Activated T-cell treated with anti-CD3 and anti-CD28 coated beads, Interleukin-2, amount 50 U/mL, for 1 hour (primary cell): ENCODE measurements at places on chromosomes 4 and X.

DNA sequence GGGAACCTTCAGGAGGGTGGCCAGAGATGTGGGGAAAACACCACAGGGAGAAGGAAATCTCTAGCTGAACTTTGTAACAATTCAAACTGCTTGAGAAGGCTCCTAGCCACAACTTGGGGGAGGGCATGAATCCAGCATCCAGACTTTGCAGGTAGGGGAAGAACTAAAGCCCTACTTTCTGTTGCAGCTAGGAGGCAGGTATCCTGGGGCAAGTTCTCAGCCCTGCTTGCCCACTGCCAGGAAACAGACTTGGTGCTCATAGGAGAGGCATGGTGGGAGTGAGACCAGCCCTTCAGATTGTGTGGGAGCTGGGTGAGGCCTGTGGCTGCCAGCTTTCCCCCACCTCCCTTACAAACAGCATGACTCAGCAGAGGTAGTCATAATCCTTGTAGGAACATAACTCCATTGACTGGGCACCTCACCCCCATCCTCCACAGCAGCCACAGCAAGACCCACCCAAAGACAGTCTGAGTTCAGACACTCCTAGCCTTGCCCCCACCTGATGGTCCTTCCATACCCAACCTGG is 209.5 kb upstream of the CPEB2 start:
- no peak for DNase-seq

- DNase-seq, result no peak
Measured at GRCh38 chr4:134663742-134664141, 462.2 kb upstream of the PABPC4L start.

GRCh38 chrX:68710870-68711576 is 63.6 kb downstream of the STARD8 start:
- no peak for DNase-seq

DNA sequence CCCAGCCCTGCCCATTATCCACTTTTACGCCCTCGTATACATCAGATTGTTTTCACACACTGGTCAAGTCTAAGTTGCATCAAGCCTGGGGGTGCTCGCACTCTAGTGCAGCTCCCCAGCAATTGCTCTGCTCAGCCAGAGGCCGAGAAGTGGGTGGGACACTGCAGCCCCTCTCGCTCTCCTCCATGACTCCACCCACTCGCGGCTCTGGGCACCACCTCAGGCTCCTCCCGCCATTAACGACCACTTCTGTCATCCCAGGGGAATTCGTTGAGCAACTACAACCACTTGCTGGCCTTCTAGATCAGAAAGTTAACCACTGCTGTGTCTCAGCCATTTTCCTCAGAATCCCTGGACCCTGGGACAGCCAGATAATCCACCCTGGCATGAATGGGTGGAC is 53.6 kb downstream of the ETNPPL start:
- no peak for DNase-seq

- no peak for DNase-seq
Measured at GRCh38 chrX:136802515-136802914, 21.8 kb upstream of the ARHGEF6 start.

- no peak for DNase-seq
Measured at GRCh38 chrX:53695946-53696549, 9.5 kb upstream of the HUWE1 start.

DNA sequence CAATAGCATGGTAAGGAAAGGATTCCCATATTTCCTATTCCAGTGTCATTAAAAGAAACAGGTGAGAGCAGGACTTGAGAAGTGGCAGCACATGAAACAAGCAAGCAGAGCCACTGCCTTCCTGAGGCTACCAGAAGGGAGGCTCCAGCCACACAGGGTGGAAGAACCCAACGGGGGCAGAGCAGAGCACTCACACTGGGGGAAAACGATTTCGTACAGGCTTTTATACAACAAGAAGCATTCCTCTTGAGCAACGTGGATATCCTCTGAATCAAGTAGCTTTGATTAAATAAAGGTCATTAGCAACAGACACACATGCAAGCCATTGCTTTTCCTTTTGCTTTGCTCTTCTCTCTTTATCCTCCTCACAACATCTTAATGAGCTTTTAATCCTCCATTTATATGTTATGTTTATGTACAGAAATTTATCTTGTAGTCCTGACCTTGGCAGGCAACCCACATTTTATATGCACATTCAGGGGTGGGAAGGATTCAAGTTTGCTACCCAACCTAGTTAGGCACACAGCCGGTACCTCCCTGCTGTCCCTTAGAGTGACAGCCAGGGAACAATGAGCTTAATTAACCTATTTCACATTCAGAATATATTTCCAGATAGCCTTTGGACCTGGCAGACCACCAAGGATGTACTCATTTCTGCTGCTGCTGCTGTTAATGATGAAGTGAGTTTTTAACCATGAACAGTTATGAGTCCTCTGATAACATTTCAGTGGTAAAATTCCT is 202.1 kb downstream of the ARHGAP24 start:
- DNase-seq, result no peak

DNA sequence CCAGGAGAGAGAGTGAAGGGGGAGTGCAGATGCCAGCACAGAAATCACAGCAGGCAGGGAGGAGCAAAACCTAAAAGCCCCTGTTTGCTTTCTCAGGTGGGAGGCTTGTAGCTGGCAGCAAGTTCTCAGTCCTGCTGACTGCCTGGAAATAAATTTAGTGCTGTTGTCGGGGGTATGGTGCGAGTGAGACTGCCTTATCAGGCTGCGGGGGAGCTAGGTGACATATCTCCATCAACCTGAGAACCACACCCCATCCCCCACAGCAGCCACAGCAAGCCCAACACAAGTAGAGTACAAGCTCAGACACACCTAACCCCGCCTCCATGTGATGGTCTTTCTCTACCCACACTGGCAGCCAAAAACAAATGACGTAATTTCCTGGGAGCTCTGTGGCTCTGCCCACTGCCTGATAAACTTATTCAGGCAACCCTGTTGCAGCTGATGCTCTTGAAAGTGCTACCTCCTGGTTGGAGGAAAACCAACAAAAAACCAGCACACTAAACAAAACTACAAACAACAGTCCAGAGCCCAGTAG is 953.4 kb upstream of the NDST4 start:
- no peak for DNase-seq

DNA sequence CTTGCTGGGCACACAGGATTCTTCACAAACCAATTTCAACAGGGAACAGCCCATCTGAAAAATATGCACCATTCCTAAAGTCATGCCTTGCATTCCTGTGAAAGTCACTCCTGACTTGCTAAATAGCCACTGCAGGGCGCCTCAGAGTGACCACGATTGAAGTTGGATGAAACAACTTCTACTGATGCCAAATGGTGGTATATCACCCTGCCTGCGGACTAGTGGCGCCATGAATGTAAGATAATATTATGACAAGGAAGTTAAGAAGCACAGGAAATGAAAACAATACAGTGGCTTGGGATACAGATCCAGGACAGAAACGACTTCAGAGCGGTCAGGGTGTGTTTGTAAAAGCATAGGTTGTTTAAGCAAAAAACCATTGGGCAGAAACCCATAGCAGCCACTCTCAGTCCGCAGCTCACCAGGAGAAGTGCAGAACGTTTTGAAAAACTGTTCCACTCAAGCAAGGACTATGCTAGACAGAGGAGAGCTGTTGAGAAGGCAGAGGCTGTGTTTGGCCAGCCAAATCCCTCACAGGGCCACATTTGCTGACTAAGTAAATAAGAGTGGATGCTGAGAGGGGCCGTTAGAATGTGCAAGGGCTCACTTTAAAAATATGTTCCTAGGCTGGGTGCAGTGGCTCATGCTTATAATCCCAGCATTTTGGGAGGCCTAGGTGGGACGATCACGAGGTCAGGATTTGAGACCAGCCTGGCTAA is 250.4 kb downstream of the PTTG2 start:
- no peak for DNase-seq

DNA sequence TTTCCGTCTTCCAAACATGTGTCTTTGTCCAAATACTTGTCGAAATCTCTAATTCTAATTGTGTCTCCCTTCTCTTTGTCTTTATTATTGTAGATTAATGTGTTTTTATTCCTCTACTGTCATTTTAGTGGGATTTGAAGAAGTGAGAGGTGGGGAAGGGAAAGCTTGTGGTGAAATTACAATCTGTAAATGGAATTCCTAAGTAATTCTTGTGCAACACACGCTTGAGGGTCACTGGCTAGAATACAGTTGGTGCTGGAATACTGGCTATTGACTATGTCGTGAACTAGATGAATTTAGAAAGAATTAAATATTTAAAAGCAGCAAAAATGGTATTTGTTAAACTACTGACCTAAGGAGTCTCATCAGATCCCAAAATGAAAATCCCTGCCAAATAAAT is 10.7 kb upstream of the FNIP2 start:
- DNase-seq, result no peak

- DNase-seq, result no peak
Measured at GRCh38 chr4:152971053-152971452, 34.9 kb downstream of the FHDC1 start.

GRCh38 chrX:130001893-130002292 is 19.5 kb downstream of the BCORL1 start:
- DNase-seq, result no peak

GRCh38 chrX:122252454-122252853 is 931.6 kb upstream of the GRIA3 start:
- no peak for DNase-seq

DNA sequence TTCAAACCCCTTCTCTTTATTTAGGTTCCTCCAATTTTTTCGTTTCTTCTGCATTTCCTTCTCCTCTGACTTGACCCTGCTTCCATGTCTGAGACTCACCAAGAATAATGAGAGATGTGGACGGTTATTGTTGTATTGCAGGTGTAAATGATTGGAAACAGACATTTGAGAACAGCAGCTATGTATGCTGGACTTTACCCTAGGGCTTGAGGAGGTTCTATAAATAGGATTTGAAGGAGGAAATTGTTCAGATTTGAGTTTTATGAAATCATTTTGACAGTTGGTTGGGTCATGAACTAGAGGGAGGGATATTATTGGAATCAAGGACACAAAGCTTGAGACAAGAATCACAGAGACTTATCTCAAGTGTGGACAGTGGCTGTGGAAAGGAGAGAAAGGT is 614.6 kb upstream of the CPEB2 start:
- DNase-seq, result no peak

- DNase-seq, result no peak
Measured at GRCh38 chrX:155071694-155072280, 479 bp downstream of the BRCC3 start.

GRCh38 chr4:23945451-23946017 is 55.7 kb upstream of the PPARGC1A start:
- no peak for DNase-seq
